Activated B cell treated with CpG ODN at 0.5 μM for 24 hours (primary cell): ENCODE measurements at places on chromosomes 4 and X. TPM values are rescaled to one million over a fixed set of nuclear protein-coding genes. Genes with fewer than 3 reads are reported as not detected.

The GABRE gene
- total RNA-seq, result not detected in 2 replicates

DNA sequence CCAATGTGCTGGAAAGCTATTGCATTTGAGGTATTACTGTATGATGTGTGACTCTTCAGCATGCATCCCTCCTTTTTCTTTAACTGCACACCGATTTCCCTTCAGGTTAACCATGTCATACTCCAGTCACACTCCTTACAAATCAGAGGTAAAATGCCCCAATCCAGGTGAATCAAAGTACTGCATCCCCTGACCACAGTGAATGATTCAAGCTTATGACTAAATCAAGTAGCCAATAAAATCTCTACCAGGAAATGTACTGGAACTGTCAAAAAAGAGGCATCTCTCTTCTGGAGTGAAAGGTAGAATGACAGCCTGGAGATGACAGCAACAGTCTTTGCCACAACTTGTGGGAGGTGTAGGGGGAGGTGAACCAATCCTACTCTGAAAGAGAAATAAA, 10.4 kb downstream of the ADAMTS3 start:
- H3K27ac ChIP-seq, result no peak overlapping the region
- DNase-seq, result no peak
- H3K27me3 ChIP-seq, result no peaks in the 10 kb centered on the region
- H3K4me3 ChIP-seq, result no peak overlapping the region
- H3K36me3 ChIP-seq, result no peaks in the 10 kb centered on the region
- H3K4me1 ChIP-seq, result no peaks in the 10 kb centered on the region

The RS1 gene
- total RNA-seq, result not detected in 2 replicates

The CENPVL3 gene
- not detected in 2 replicates for total RNA-seq

The KLKB1 gene
- total RNA-seq, result 0.16 TPM in 1 of 2 replicates, not detected in the other

DNA sequence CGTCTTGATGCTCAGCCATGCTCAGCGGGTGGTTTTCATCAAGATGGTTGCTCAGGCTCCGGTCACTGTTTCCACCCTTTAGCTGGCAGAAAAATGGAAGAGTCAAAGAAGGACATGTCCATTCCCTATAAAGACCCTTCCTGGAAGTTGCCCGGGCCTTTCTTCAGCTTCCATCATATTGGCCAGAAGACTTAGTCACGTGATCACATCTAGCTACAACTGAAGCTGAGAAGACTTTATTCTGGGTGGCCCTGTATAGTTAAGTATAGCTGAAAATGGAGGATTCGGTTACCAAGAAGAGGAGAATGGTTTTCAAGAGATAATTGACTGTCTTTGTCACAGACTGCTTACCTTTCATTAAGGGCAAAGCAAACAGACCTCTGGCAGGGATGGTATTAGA, 296.7 kb upstream of the CASK start:
- H3K27me3 ChIP-seq, result peaks cover 3% of the 10 kb centered on the region
- H3K4me1 ChIP-seq, result no peaks in the 10 kb centered on the region
- H3K27ac ChIP-seq, result no peak overlapping the region
- H3K36me3 ChIP-seq, result no peaks in the 10 kb centered on the region
- DNase-seq, result no peak

DNA sequence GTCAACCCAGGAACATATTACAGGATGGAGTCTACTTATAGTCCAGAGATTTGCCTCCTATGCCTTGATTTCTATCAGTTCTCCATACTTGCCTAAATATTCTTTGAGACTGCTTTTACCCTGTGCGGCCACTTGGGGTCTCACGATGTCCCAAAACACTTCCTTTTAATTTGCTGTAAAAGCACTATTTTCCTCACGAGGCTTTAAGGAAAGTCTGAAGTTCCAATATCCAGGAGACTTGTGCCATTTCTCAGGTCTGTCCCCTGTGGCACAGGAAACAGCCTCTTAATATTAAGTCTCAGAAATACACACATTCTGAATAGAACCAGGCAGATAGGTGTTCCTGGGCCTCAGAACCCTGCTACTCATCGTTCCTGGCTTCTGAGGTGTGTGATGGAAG, 142.9 kb downstream of the TMEM164 start:
- peaks cover 21% of the 10 kb centered on the region for H3K36me3 ChIP-seq
- H3K27me3 ChIP-seq, result no peaks in the 10 kb centered on the region
- no peak overlapping the region for H3K27ac ChIP-seq
- no peak for DNase-seq

- no peaks in the 10 kb centered on the region for H3K36me3 ChIP-seq
- peaks cover 5% of the 10 kb centered on the region for H3K27me3 ChIP-seq
- peaks cover 8% of the 10 kb centered on the region for H3K4me1 ChIP-seq
- no peak overlapping the region for H3K27ac ChIP-seq
- no peak for DNase-seq
These were observed 15.6 kb downstream of the SRPX2 start for GRCh38 chrX:100659431-100660137.

DNA sequence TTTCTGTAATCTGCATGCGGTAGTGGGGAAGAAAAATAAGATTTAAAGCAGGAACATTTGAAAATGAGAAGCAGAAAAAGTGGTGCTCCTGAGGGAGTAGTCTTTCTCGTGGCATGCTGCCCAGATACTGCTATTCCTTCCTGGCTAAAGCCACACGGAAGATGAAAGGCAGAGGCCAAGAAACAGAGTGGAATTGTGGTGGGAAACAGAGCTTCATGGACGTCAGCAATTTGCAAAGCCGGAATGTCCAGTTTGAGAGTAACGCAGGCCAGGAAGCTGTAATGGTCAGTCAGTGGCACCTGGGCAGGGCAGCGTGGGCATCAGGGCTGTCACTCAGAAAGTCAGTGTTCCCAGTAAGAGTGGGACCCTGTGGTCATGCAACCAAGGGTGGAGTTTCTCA, 63.7 kb upstream of the FMR1 start:
- H3K27ac ChIP-seq, result no peak overlapping the region
- no peaks in the 10 kb centered on the region for H3K27me3 ChIP-seq
- no peaks in the 10 kb centered on the region for H3K4me1 ChIP-seq
- no peak for DNase-seq
- no peak overlapping the region for H3K4me3 ChIP-seq

DNA sequence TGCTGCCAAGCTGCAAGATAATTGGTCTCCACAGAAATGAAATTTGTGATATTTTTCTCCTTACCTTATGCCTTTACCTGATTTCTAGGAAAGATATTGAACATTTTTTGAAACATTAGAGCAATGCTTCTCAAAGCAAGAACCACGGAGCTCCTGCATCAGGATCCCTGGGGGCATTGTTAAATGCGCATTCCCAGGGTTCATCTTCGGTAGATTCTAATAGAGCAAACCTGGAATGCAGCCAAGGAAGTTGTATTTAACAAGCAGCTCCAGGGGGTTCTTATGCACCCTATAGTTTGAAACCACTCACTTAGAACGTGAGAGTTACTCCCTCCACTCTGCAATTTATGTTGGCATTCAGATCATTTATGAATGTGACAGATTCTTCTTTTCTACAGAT, 126.2 kb downstream of the SLC39A8 start:
- no peak for DNase-seq
- H3K4me3 ChIP-seq, result no peak overlapping the region
- H3K36me3 ChIP-seq, result no peaks in the 10 kb centered on the region
- H3K27me3 ChIP-seq, result peaks cover 8% of the 10 kb centered on the region
- H3K27ac ChIP-seq, result no peak overlapping the region

GRCh38 chr4:110639207-110640090, 16.6 kb upstream of the PITX2 start:
- H3K27ac ChIP-seq, result no peak overlapping the region
- DNase-seq, result no peak
- H3K4me3 ChIP-seq, result no peak overlapping the region
- H3K27me3 ChIP-seq, result peaks cover 75% of the 10 kb centered on the region
- no peaks in the 10 kb centered on the region for H3K36me3 ChIP-seq
- no peaks in the 10 kb centered on the region for H3K4me1 ChIP-seq

DNA sequence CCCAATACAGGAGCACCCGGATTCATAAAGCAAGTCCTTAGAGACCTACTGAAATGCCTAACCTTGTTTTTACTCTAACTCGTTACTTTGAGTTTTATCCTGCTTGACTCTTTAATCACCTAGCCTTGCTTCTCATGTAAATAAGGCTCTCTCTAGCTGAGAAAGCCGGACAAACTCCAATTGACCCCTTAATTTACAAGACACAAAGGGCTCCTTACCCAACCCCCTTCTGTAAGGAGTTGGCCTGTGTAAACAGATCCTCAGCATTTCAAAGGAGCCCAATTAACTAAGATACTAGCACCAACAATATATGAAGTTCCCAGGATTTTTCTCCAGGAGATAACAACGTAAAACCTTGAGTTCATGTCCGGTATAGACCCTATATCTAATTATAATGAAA, 61.7 kb downstream of the CT47B1 start:
- no peak overlapping the region for H3K27ac ChIP-seq
- no peak for DNase-seq
- no peak overlapping the region for H3K4me3 ChIP-seq
- H3K27me3 ChIP-seq, result peaks cover 2% of the 10 kb centered on the region

GRCh38 chr4:15006416-15007024, 4.2 kb downstream of the CPEB2 start:
- peaks cover 17% of the 10 kb centered on the region for H3K4me1 ChIP-seq
- peak overlapping the region; percentile 66 for H3K4me3 ChIP-seq
- peak overlapping the region; percentile 41 for H3K27ac ChIP-seq
- peaks cover 24% of the 10 kb centered on the region for H3K36me3 ChIP-seq
- no peak for DNase-seq
